Activated CD4-positive, alpha-beta T cell treated with anti-CD3 and anti-CD28 coated beads, Interleukin-2, amount 10 ng/mL, durations not matched to agents 7 days and 5 days (primary cell): ENCODE measurements at places on chromosomes 12 and 14. TPM values are rescaled to one million over a fixed set of nuclear protein-coding genes. Genes with fewer than 3 reads are reported as not detected.

KRT79 gene
- not detected for total RNA-seq

SIX1 gene
- not detected for total RNA-seq

DPPA3 gene
- not detected for total RNA-seq

LGR5 gene
- not detected for total RNA-seq

TAS2R42 gene
- not detected for total RNA-seq

DNA sequence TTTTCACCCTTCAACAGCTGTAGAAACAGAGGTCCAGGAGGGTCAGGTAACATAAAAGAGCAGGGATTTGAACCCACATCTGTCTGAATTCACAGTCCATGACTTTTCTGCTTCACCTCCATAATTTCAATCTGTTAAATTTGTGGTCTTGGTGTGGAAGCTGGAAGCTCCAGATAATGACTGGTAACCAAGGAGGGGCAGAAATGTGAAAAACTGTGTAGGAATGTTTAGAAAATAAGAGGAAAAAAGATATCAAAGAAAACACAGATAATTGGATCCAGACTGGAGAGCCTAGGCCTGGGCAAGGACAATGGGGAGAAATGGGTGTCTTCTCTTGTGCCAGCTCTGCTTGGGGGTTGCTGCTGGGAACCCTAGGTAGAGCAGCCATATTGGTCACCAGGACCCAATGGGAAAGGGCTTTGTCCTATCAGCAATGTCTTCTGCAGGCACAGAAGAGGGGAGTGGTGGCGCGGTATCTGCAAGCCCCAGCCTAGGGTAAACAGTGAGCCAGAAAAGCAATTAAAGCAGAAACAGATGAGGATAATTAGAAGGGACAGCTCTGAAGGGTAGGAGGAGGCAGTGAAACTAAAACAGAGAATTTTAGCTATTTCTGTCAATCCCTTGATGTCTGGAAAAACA, 54.3 kb upstream of the CCDC91 start:
- no peak for DNase-seq

DNA sequence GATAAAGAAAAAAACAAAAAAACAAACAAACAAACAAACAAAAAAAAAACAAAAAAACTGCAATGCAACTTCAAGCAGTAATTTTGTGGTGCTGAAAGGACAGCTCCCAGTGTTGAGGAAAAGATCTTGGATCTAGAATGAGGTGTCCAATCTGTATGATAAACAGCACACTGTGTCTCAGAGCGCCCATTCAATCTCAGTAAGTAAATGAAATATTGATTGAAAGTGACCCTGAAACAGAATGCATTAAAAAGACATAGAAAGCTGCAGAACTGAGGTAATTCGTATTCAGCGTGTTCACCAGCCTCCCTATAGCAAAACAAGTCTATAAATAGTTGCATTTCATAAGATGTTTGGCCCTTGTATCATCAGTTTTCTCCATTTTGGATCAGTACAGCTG, 153.0 kb downstream of the NOVA1 start:
- no peak for DNase-seq

DNA sequence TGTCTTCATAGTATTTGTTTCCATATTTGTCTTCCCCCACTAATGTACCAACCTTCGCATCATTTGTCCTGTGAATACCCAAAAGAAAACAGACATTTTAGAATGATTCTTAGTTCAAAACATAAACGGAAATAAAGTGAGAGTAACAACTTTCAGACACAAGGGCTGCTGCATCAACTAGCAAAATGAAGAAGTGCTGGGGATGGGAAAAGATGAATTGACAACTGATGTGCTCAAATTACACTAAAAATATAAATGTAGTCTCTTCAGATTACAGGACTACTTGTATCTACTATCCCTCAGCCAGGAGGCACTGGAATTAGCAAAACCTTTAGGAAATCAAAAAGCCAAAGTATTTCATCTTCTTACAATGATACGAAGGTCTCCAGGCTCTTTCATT, 743 bp downstream of the NDUFA12 start:
- no peak for DNase-seq

DNA sequence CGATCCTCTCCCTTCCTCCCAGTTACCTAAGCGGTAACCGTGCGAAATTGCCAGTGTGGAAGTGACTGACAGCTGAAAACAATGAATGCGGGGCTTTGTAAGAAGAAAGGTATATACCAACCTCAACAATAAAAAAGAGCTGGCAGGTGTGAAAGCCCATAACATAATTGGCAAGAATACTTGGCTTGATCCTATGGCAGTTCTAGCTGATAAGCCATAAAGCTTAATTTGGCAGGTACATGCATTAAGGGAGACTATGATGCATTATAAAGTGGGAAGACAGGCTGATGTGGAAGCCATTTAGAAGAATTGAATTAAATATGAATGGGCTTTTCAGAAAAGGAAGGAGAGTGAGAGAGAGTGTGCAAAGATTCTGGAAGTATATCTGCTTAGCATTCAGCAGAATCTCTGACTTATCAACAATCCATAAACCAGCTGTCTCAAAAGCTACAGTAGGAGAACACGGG, 71.3 kb downstream of the CRACR2A start:
- no peak for DNase-seq

- DNase-seq = no peak
These were observed 184.5 kb upstream of the NPAS3 start for GRCh38 chr14:32754209-32754608.

- no peak for DNase-seq
These were observed 45.0 kb upstream of the REP15 start for GRCh38 chr12:27651201-27651600.

DNA sequence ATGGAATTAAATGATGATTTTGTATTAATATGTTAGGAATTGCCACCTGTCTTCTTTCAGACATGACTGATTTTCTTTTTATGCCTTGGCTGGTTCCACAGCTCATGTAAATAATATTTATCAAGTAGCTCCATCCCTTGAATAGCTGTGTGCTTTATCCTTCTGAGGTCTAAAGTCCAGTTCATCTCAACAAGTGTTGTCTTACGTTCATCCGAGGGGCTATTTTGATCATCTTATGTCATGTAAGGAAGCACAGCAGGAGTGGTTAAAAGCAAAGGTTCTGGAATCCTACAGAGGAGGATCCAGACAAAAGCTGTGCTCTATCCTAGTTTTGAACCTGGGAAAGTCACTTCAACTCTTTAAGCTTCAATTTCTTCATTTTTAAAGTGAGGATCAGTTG, 123.7 kb upstream of the ATP2B1 start:
- no peak for DNase-seq

DNA sequence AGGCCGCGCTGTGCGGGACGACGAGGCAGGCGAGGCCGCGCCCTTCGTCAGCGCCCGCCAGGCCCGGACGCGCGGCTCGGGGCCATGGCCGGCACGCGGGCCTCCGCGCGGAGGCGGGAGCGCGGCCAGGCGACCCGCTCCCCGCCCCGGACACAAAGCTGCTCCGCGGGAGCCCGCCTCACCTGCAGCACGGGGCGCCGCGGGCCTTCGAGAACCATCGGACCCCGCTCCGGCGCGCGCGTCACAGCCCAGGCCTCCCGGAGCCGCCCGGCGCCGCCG, 342 bp downstream of the DICER1 start:
- DNase-seq = no peak

DNA sequence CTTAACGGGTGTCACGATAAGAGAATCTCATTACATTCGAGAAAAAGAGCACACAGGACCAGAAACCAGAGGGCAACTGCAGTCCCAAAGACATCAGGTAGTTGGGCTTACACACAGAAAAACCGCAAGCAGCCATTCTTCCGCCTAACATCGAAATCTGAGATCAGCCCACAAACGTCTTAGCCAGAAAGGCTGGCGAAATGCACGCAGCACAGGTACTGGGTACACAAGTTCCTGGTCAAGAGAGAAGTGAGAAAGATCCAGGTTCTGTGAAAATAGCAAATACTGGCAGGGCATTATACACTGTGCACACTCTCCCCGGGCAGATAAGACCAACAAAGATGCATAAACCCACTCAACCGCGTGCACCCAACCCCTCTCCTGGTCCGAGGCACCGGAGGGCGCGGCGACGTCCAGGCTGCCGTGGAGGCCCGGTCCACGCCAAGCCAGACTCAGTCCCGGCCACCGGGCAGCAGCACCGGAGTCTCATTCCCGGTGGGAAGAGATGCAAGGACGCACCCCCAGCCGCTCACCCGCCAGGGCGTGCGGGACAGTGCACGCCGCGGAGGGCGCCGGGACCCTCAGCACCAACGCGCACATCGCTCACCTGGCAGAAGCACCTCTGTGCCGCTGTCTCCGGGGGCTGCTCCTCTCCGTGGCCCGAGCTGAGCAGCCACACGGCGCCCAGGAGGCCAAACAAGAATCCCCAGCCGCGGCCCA, 437 bp downstream of the ERO1A start:
- peak; percentile 83 for DNase-seq

GRCh38 chr14:50620341-50620740, 47.8 kb downstream of the SAV1 start:
- DNase-seq = no peak

- peak; percentile 34 for DNase-seq
These were observed 103.8 kb downstream of the OSBPL8 start for GRCh38 chr12:76455582-76456345.

DNA sequence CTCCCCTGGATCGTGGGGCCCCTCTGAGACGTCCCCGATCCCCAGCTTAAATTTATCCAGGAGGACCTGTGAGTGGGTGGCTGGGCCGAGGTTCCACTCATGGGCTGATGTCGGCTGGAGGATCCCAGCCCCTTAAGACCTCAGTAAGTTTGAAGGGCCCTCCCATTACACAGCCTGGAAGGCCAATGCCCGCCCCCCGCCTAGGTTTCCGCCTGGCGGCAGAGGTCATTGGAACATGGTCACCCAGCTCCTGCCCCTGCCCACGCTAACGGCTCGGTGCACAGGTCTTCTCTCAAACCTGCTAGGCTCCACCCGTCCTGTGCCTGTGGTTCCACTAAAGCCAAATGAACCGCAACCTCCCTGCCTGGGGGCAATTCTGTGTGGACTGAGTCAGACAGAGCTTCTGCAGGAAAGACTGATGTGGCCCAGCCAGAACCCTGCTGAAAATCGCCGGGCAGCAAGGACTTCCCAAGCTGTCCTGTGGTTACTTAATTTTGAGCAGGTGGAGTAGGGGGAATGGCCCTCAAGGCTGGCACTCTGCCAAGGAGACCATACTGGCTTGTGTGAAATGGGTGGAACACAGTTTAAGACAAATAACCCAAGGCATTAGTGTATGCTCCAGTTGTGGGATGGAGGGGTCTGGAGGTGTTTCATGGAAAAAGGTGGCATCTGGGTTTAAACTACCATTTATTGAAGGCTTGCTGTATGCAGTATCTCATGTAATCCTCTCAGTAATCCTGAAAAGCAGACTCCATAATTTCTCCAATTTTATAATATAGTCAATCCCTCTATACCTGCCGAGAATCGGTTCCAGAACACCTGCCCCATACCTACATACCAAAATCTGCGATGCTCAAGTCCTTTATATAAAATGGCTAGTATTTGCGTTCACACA, 903 bp upstream of the NT5DC3 start:
- DNase-seq = peak; percentile 24

DNA sequence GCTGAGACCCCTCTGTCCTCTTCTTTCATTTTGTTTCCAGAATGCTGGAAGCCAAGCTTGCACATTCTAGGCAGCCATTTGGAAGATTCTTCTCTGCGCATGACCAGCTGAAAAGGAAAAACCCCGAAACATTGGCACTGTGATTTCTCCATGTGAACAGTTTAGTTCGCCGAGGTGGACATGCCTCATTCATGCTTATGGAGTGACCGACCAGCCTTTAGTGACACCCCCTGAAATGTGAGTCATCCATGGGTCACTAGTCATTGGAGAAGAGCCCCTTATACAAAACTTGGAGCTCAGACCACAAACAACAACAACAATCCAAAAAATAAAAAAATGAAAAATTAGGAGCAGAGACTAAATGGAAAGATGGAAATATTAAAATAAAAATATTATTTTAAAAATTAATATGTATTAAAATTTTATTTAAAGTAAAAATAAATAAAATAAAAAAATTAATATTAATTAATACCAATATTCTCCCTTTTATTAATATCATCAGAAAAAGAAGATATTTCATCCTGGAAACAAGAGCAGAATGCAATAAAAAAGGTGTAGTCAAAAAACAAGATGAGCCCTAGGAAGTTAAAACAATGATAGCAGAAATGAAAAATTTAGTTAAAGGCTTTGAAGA, 9.5 kb upstream of the KRT7 start:
- no peak for DNase-seq
